AG04450 (cell line): ENCODE measurements at places on chromosomes 3 and 15.

DNA sequence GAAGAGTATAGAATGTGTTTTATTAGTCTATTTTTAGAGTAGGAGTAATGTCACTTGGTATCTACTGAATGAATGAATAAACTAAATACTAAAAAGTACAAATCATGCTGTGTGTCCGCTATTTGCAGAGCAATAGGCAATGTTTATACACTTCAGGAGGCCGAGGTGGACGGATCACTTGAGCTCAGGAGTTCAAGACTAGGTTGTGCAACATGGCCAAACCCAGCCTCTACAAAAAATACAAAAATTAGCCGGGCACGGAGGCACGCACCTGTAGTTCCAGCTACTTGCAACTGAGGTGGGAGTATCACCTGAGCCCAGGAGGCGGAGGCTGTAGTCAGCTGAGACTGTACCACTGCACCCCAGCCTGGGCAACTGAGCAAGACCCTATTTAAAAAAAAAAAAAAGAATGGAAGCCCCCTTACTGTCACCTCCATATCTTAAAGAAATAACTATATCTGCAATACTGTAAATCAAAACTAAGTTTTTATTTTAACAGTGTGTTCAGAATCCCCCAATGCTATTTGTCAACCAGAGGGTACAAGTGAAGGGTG lies 98.4 kb downstream of the DHX30 start:
- no peak for DNase-seq

- DNase-seq, result no peak
Measured at GRCh38 chr3:41502023-41502422, 302.7 kb downstream of the CTNNB1 start.

GRCh38 chr3:174159604-174160003 lies 699.5 kb upstream of the NAALADL2 start:
- DNase-seq, result no peak

GRCh38 chr3:1734494-1735122 lies 364.1 kb upstream of the CNTN4 start:
- no peak for DNase-seq

- DNase-seq, result no peak
Measured at GRCh38 chr3:71005702-71006321, 577.7 kb downstream of the FOXP1 start.

GRCh38 chr15:97874139-97874538 lies 86.4 kb upstream of the ARRDC4 start:
- DNase-seq, result no peak
